Stimulated activated CD8-positive, alpha-beta memory T cell treated with anti-CD3 and anti-CD28 coated beads, Interleukin-7, amount 100 ng/mL, for 4 hours (primary cell): ENCODE measurements at places on chromosomes 12 and 14.

- DNase-seq: no peak
Observed at GRCh38 chr14:86321151-86321550, 791.2 kb downstream of the FLRT2 start.

DNA sequence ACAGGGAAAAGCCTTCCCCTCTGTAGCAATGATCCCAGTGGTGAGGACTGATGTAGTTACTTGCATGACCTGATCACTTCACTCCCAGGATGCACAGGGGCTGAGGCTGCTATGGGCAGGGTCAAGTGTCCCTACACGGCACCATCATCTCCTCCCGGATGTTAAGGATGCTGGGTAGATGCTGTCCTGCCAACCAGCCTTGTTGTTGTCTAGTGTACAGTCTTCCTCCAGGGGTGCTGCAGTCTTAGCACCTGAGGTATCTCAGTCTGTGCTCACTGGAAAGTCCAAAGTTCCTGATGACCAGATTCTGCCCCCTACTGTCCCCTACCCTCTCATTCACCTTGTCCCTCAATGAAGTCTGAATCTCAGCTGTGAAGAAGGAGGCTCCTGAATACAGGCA lies 20.1 kb downstream of the CPM start:
- DNase-seq: no peak

DNA sequence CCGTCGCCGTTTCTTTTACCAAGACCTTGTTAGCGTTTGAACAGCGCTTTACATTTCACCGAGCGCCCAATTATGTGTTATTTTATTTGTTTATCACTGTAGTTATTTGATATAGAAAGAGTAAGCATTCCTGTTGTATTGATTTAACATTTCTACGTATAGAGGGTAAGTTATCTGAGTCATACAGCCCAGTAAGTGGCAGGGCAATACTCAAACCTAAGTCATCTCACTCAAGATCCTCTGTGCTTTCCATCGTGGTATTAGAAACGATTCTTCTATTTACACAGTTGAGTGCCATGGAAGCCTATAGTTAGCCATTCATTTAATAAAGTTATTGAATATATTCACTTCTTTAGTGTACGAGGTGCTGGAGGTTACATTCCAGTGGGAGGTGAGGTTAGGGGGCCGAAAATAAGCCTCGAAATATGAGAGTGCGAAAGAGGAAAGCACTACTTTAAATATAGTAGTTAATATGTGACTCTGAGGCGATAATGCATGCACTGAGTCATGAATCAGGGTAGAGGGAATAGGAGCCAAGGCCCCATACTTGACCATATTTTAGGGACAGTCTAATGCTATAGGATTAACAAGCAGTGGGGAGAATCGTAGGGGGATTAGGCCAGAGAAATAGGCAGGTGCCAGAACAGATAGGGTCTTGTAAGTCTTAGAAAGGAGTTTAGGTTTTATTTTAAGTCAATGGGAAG lies 629 bp downstream of the RAD51AP1 start:
- DNase-seq: no peak

- no peak for DNase-seq
Observed at GRCh38 chr12:27367078-27367477, 34.4 kb downstream of the BMAL2 start.

DNA sequence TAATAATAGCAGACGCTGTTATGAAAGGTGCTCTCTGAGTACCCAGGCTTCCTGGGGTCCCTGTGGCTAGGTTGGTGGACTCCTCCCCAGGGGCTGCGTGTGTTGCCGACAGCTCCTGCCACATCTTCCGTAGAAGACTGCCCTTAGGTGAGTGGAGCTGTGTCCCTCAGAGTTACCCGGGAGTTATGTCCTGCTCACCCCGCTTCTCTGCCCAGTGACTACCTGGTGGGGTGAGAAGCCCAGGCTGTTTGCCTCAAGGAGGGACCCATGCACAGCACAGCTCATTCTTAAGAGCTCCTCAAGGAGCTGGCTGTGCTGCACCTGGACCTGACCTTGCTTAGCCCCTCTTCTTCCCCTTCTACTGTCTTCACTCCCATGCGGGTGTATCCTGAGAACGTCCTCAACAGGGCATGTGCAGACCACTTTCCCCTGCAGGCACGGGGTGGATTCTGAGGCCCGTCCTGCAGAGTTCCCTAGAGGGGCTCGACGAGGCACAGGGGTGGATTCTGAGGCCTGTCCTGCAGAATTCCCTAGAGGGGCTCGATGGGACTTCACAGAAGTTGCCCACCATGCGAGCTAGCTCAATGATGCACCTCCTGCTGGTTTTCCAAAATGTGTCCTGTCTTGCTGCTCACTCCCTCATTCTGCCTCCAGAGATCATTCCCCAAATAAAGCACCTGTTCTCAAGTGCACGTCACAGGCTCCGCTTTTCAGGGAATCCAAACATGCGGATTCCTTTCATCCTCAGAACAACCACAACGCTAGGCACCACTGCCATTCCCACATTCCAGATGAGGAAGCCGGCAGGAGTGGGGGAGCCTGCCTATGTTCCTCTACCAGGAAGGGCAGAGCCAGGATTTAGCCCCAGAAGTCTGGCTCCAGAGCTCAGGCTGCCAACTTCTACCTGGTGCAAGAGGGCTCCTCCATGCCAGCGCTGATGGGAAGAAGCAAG lies 231.9 kb downstream of the GLT1D1 start:
- DNase-seq: no peak

GRCh38 chr14:88245321-88245720 lies 77.7 kb downstream of the KCNK10 start:
- DNase-seq: no peak

DNA sequence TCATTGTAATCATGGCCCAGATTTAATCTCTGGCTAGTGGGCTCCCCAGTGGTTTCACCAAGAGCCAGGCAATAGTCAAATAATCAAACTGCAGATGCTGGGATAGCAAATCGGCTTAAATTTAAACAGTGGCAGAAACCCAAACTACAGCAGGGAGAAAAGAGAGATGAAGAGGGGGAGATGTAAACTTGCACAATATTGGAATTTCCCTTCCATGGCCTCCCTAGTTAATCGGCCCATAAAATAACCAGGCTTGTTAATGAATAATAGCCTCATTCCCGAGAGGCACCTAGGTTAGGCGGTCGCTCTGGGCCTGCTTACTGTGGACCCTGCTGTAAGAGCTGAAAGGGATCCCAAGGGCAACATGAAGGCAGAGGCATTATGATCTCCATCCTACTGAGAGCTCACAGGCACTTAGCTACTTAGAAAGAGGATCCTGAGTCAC lies 116.2 kb downstream of the NUAK1 start:
- no peak for DNase-seq

- no peak for DNase-seq
Observed at GRCh38 chr12:15214851-15215601, 6.2 kb downstream of the RERG start.

GRCh38 chr14:51129130-51129529 lies 34.2 kb upstream of the TRIM9 start:
- DNase-seq: no peak

GRCh38 chr14:50040401-50040775 lies 76.0 kb downstream of the VCPKMT start:
- no peak for DNase-seq

- no peak for DNase-seq
Observed at GRCh38 chr12:19498099-19498498, 58.8 kb downstream of the AEBP2 start.

DNA sequence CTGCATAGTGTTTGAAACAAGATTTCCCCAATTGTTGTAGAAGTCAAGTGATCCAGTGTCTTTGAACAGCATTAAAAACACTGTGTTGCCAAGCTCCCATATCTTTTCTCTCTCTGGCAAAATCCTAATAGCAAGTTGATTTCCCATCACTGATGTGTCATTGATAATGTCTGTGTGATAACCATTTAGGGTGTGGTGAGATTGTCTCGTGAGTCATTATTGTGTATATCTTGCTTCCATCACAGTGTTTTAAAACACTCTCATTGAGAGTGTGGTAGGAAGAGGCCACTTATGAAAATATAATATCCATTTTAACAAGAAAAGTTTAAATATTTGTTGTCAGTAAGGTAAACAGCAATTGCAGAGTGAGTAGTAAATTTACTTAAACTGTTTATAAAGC lies 74.7 kb downstream of the PRORP start:
- DNase-seq: no peak

DNA sequence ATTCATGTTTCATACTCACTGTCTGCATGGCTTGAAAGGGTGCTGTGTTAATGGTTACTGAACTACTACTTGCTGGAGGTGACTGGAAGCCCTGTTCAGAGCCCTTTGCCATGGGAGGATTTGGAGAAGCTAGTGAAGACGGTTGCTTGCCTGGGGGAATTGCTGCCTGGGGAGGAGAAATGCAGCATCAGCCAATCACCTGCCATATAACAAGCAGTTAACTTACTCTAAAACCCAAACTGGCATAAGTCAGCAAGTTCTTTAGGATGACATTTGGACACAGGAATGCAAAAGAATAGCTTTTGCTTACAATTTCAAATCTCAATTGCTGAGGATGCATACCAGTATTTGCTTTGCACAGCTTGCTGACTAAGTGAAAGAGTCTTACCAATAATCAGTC lies 23.4 kb upstream of the IPO8 start:
- DNase-seq: no peak
